ENCODE measurements at places on chromosomes 2 and 18. TPM values are rescaled to one million over a fixed set of nuclear protein-coding genes. Genes with fewer than 3 reads are reported as not detected.

DNA sequence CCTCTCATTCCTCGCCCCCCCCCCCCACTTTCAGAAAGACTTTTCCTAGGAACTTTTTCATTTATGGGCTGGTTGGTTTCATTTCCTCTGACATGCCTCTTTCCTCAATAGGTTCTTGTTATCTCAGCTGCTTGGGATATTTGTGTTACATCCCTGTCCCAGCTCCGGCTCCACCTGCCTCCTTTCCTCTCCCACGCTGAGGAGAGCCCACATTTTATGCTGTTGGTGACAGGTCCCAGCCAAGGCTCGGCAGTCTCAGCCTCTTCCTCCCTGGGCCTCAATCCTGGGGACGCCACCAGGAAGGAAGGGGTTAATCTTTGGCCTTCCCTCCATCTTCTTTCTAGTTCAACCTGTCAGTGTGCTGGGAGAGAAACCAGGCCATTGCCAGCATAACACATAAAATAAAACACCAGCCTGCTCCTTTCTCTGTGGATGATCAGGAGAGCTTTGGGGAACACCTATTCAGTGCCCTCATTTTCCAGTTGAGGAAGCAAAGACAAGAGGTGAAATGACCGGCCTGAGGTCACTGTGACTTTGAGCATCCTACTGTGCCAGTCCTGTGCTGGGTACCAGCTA, 216.9 kb upstream of the TNP1 start:
- DNase-seq = no peak

DNA sequence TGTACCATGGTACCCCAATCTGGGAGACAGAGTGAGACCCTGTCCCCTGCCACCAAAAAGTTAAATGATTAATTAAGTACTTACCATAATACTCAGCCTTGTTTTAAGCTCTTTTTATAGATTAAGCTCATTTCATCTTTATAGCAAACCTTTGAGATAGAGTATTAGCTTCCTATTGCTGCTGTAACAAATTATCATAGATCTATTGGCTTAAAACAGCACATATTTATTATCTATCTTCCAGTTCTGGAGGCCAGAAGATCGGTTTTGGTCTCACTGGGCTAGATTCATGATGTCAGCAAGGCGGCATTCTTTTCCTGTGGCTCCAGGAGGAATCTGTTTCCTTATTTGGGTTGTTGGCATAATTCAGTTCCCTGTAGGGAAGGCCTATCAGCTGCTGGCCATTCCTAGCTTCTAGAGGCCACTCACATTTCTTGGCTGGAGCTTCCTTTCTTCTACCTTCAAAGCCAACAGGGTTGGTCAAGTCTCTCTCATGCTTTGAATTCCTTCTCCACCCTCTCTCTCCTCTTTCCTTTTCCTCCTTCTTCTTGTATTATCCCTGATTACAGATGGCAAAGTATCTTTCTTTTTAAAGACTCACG, 13.7 kb upstream of the GREB1 start:
- no peak for DNase-seq

Gene DSG4
- not detected for total RNA-seq

Gene UGT1A10
- not detected for total RNA-seq

Data from SJSA1 (cell line).